ENCODE measurements at places on chromosomes 7 and 10.

GRCh38 chr10:128481152-128481840 is 355.1 kb upstream of the MKI67 start:
- DNase-seq: no peak

DNA sequence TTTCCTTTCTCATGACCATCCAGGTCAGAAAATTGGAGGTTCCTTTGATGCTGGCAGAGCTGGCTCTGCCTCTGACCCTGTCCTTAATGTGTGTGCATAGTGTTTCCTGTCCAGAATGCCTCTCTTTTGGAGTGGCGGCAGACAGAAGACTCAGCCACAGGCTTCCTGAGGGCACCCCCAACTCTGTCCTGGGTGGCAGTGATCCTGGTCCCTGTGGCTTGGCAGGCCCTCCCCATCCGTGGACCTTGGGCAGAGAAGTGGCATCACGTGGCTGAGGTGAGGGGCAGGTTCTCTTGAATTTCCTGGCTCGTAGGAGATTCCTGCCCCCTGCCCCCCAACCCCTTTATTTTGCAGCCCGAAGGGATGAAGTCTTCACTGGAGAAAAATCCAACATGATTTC is 133.1 kb downstream of the RGS10 start:
- no peak for DNase-seq

DNA sequence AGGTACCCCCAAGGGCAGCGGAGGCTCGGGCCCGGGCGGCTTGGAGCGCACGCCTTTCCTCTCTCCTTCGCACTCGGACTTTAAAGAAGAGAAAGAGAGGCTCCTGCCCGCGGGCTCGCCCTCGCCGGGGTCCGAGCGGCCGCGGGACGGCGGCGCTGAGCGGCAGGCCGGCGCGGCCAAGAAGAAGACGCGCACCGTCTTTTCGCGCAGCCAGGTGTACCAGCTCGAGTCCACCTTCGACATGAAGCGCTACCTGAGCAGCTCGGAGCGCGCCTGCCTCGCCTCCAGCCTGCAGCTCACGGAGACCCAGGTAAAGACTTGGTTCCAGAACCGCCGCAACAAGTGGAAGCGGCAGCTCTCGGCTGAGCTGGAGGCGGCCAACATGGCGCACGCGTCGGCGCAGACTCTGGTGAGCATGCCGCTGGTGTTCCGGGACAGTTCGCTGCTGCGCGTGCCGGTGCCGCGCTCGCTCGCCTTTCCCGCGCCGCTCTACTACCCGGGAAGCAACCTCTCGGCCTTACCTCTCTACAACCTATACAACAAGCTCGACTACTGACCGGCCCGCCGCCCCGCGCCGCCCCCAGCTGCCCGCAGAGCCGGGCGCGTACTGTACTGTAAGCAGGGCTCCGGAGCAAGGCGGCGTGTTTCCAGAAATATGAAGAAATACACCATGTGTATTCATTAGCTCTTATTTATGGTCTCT is 1.8 kb downstream of the HMX2 start:
- peak; percentile 83 for DNase-seq

GRCh38 chr10:18164093-18164492 is 23.9 kb downstream of the CACNB2 start:
- DNase-seq: no peak

GRCh38 chr10:21753497-21754270 is 219.7 kb downstream of the MLLT10 start:
- peak; percentile 41 for DNase-seq

DNA sequence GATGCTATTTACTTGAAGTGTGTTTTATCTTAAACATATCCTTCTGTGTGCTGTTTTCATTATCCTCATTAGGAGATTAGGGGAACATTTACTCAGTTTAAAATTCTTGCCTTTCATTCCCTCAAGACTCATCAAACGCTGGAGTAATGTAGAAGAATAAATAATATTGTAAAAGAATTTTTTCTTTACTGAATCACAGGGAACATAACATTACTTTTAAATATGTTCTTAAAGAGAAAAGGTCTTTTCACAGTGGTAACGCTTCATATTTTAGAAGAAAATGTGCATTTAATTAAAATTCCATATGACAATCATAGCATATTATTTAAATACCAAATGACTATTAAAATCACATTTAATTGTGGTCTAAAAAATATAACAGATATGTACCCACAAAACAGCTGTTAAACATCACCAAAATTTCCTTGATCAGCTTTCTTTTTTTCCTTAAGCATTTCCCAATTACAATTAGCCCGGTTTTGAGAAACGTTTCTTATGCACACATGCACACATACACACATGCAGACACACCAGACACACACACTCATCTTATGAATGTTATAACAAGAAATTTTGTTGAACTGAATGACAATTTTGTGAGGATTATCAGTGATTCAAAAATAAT is 102.0 kb upstream of the GLI3 start:
- no peak for DNase-seq

GRCh38 chr10:110680273-110681020 is 36.3 kb downstream of the RBM20 start:
- no peak for DNase-seq

- DNase-seq: peak; percentile 87
Observed at GRCh38 chr7:101814081-101814990, 3.1 kb upstream of the CUX1 start.

DNA sequence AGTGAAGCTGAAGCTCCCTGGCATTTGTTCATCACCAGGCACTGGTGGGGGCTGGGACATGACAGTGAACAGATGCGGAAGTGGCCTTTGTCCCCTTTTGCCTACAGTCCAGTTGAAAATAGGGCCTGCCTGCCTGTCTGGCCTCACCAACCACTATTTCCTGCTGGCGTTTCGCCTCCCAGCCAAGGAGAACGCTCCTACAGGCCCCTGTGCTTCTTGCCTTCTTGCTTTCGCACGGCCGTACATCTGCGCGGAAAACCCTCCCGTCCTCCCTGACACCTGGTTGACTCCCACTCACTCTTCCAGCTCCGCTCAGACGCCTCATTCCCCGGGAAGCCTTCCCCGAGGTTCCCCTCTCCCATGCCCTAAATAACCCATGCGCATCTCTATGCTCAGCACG is 317.3 kb downstream of the PRPF18 start:
- no peak for DNase-seq

GRCh38 chr7:47739301-47739875 is 157.5 kb upstream of the TNS3 start:
- DNase-seq: no peak

DNA sequence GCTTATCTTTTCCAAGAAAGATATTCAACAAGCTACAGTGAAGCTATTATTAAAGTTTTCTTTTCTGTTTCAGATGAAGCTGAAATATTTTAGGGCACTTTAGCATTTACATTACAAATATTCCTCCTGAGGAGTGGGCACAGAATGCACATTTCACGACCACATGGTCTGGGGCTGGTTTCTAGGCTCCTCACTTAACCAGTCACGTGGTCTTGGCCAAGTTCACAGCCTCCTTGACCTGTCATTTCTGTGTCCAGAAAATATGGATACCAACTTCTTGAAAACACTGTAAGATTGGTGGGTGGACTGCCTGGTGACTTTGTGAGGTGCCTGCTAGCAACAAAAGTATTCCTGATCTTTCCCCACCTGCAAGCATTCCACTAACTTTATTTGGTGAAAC is 70.9 kb downstream of the FAM171A1 start:
- no peak for DNase-seq

DNA sequence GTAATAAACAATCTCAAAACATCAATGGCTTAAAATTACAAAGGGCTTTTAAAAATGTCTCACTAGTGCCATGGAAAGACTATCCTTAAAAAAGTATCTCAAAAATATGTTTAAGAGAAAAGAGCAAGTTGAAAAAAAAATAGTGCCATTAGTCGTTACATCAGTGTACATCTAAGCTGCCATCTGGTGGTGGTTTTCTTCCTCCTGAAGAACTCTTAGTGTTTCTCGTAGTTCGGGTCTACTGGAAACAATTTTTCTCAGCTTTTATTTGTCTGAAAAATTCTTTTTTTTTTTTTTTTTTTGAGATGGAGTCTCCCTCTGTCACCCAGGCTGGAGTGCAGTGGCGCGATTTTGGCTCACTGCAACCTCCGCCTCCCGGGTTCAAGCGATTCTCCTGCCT is 5.9 kb upstream of the GARIN1A start:
- DNase-seq: no peak

GRCh38 chr7:143392875-143393266 is 11.7 kb downstream of the ZYX start:
- DNase-seq: no peak

All from activated CD4-positive, alpha-beta T cell treated with anti-CD3 and anti-CD28 coated beads, Interleukin-2, amount 10 ng/mL, durations not matched to agents 24 days and 14 days (primary cell).